ENCODE measurements at places on chromosomes 7 and 10. TPM values are rescaled to one million over a fixed set of nuclear protein-coding genes. Genes with fewer than 3 reads are reported as not detected.

Gene CDC14C
- total RNA-seq, result not detected

Gene FBXL13
- 4.6 TPM for total RNA-seq

Gene KLF14
- total RNA-seq, result not detected

Gene MRC1
- total RNA-seq, result 0.12 TPM

Gene PNLIPRP3
- total RNA-seq, result not detected

Gene TRPV5
- not detected for total RNA-seq

Gene PLXNA4
- 20.4 TPM for total RNA-seq

Gene PNLIPRP1
- total RNA-seq, result not detected

Gene ATRNL1
- total RNA-seq, result not detected

Gene SLC16A12
- total RNA-seq, result not detected

Gene GNAT3
- total RNA-seq, result not detected

Gene CLCN1
- not detected for total RNA-seq

Gene PALD1
- total RNA-seq, result 73.3 TPM

Gene CABCOCO1
- total RNA-seq, result 0.51 TPM

Gene GALNT17
- total RNA-seq, result not detected

Gene OGDHL
- 0.58 TPM for total RNA-seq

Gene GIMAP2
- 26.2 TPM for total RNA-seq

Gene AGBL3
- total RNA-seq, result 3.4 TPM

Gene HOXA1
- total RNA-seq, result 1.5 TPM

Gene MYO1G
- total RNA-seq, result 0.11 TPM

Gene SFR1
- 8.9 TPM for total RNA-seq

Gene MICALL2
- total RNA-seq, result 58.7 TPM

Gene MPP7
- total RNA-seq, result 0.73 TPM

Gene CD36
- total RNA-seq, result 0.58 TPM

Gene MACROH2A2
- not detected for total RNA-seq

Gene IDI2
- total RNA-seq, result not detected

Gene OR13A1
- total RNA-seq, result not detected

Gene TBATA
- not detected for total RNA-seq

Gene ERVW-1
- not detected for total RNA-seq

Gene SCIN
- 0.69 TPM for total RNA-seq

Gene ENO4
- total RNA-seq, result not detected

Gene NACAD
- total RNA-seq, result 4.3 TPM

Gene SNX13
- total RNA-seq, result 28.5 TPM

Gene SH2D4B
- total RNA-seq, result not detected

Gene SLC26A5
- total RNA-seq, result not detected

Gene ZNF804B
- total RNA-seq, result not detected

Gene C10orf105
- not detected for total RNA-seq

Measured in endothelial cell of umbilical vein (primary cell).